Neural progenitor cell (in vitro differentiated cells): ENCODE measurements at places on chromosomes 12 and 14. TPM values are rescaled to one million over a fixed set of nuclear protein-coding genes. Genes with fewer than 3 reads are reported as not detected.

The G2E3 gene
- total RNA-seq: 95.4 and 135 TPM in 2 replicates

The OTUB2 gene
- 6.8 and 9.6 TPM in 2 replicates for total RNA-seq

The ARPC3 gene
- 356 and 363 TPM in 2 replicates for total RNA-seq

The FITM1 gene
- 0.77 and 1.2 TPM in 2 replicates for total RNA-seq

DNA sequence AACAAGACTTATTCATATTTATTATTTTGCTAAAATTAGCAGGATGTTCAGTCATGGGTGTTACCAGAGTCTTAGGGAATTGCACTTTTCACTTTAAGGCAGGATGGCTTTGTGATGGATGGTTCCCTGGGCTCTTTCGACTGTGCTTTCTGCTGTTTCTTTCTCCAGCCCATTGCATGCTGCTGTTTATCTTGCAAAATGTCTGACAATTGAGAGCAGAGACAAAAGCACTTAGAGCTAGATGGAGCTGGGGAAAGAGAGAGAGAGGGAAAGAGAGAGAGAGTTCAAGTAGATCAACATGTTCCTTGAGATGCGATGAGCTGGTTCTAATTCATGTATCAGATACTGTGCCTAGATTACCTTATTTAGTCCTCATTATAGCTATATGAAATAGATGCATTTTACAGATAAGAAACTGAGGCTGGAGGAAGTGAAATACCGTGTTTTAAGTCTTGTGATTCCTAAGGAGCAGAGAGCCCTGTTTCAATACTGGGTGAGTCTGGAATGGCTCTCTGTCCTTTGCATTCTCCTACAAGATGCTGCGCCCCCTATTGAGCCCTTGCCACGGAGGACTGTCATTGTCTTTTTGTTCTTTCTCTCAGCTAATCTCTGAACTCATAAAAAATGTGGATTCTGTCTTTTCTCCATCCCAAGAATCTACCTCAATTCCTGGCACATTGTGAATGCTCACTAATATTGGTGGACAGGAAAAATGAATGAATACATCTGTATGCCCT lies 227.9 kb downstream of the ALG10B start:
- DNase-seq: peak; percentile 68
- no peak overlapping the region for H3K4me3 ChIP-seq
- H3K4me1 ChIP-seq: peaks cover 16% of the 10 kb centered on the region
- H3K27ac ChIP-seq: no peak overlapping the region

DNA sequence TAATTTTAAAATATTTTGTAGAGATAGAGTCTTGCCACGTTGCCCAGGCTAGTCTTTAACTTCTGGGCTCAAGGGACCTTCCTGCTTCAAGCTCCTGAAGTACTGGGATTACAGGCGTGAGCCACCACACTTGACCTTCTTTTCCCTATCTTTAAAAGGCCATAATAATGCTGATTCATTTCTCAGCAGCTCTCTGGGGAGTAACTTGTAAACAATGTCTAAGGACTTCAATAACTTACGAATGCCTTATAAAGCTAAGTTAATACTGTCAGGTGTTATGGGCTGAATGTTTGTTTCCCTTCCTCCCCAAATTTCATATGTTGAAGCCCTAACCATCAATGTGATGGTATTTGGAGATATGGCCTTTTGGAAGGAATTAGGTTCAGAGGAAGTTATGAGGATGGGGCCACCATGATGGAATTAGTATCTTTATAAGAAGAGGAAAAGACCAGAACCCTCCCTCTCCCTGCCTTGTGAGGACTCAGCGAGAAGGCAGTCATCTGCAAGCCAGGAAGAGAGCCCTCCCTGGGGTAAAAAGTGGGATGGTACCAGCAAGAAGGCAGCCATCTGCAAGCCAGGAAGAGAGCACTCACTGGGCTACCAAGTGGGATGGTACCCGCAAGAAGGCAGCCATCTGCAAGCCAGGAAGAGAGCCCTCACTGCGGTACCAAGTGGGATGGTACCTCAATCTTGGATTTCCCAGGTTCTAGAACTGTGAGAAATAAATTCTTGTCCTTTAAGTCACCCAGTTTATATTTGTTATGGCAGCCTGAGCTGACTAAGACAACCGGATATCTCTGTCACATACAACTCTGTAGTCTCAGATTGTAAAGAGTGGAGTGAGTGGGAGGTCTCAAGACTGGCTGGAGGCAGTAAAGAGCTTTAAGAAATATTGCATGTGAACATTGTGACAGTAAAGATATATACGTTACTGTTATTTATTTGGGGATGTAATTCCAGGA lies 16.3 kb upstream of the YBX3 start:
- no peak overlapping the region for H3K27ac ChIP-seq
- no peaks in the 10 kb centered on the region for H3K27me3 ChIP-seq
- DNase-seq: no peak
- H3K36me3 ChIP-seq: no peaks in the 10 kb centered on the region
- H3K4me1 ChIP-seq: no peaks in the 10 kb centered on the region

- no peaks in the 10 kb centered on the region for H3K27me3 ChIP-seq
- no peak overlapping the region for H3K27ac ChIP-seq
- H3K4me3 ChIP-seq: no peak overlapping the region
- peaks cover 8% of the 10 kb centered on the region for H3K36me3 ChIP-seq
Measured at GRCh38 chr14:35855876-35856481, 29.8 kb downstream of the BRMS1L start.

GRCh38 chr12:68438601-68439000 lies 106.4 kb upstream of the MDM1 start:
- H3K36me3 ChIP-seq: no peaks in the 10 kb centered on the region
- no peak overlapping the region for H3K27ac ChIP-seq
- H3K4me1 ChIP-seq: peaks cover 20% of the 10 kb centered on the region
- no peak for DNase-seq

DNA sequence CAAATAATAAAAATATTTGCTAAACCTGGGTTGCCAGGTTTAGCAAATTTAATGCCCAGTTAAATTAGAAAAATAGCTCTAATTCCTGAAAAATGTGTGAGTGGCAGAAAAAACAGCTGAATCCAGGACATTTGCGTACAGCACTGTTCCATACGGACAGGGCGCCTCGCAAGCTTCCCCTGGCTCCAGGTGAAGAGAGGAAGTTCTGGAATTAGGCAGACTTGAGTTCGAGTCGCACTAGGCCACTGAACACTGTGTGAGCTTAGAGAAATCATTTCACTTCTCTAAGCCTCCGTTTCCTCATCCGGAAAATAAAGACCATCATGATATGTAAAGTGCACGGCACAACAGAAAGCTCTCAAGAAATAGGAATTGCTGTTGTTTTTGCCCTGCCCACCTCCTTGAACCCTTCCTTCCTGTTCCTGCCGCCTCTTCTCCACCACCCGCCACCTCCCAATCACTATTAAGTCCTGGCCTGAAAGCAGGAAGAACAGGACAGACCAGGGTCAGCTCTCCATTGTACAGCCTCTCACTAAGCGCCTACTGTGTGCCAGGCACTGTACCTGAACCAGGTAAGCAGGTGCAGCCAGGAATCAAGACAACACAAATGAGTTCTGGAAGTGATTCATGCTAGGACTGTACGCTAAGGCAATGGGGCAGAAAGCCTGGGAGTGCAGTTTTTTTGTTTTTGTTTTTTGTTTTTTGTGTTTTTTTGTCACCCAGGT lies 763 bp upstream of the PHETA1 start:
- peaks cover 23% of the 10 kb centered on the region for H3K27me3 ChIP-seq
- H3K36me3 ChIP-seq: no peaks in the 10 kb centered on the region
- DNase-seq: no peak
- H3K4me1 ChIP-seq: peaks cover 6% of the 10 kb centered on the region
- no peak overlapping the region for H3K27ac ChIP-seq
- H3K4me3 ChIP-seq: peak overlapping the region; percentile 66

DNA sequence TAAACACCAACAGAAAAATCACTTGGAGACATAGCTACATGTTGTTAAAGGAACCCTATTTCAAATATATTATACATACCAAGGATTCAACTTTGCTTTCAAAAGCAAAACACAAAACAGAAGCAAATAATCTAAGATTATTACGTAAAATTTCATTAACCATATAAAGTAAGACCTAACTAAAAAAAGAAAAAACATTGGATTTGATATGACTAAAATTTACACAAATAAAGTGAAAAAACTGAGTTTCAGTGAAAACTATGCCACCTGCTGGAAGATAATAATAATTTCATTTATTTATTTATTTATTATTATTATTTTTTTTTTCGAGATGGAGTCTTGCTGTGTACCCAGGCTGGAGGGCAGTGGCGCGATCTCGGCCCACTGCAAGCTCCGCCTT lies 45.2 kb downstream of the WDHD1 start:
- no peaks in the 10 kb centered on the region for H3K4me1 ChIP-seq
- H3K27ac ChIP-seq: no peak overlapping the region
- H3K27me3 ChIP-seq: no peaks in the 10 kb centered on the region
- DNase-seq: no peak

DNA sequence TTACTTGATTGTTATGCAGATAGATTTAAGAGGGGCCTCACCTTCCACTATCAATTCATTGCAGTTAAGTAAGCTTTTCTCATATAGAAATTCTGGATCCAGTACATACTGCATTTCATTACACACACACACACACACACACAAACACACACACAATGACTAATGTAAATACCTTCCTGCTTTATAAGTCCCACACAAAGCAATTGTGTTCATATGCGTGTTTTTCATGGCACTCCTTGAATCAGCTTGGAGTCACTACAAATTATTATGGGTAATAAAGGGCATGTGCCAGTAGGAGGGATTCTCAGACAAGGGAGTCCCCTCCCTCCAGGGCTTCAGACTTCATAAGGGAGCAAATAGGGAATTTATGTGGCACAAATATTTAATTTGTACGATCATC lies 4.5 kb downstream of the MIPOL1 start:
- H3K27me3 ChIP-seq: no peaks in the 10 kb centered on the region
- DNase-seq: no peak
- no peaks in the 10 kb centered on the region for H3K36me3 ChIP-seq
- no peak overlapping the region for H3K27ac ChIP-seq
- H3K4me3 ChIP-seq: no peak overlapping the region
- no peaks in the 10 kb centered on the region for H3K4me1 ChIP-seq

DNA sequence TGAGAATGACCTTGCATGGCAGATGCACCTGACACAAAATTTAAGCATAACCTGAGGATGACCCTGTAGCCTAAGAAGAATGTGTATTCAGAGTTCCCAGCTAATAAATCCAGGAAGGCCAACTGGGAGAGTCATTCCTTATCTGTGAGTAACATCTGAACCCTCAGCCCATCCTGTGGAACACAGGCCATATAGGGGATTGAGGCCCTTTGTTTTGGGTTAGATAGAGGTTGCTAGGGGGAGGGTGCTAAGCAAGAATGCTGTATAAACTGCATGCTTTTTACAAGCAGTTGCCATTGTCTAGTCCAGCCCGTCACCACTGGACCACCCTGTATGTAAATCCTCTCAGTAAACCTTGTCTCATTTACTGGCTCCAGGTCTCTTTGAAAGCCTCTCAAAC lies 77.0 kb downstream of the BICD1 start:
- H3K27me3 ChIP-seq: no peaks in the 10 kb centered on the region
- peak; percentile 23 for DNase-seq
- H3K4me1 ChIP-seq: peaks cover 13% of the 10 kb centered on the region
- H3K36me3 ChIP-seq: no peaks in the 10 kb centered on the region
- H3K27ac ChIP-seq: no peak overlapping the region
- H3K4me3 ChIP-seq: no peak overlapping the region

DNA sequence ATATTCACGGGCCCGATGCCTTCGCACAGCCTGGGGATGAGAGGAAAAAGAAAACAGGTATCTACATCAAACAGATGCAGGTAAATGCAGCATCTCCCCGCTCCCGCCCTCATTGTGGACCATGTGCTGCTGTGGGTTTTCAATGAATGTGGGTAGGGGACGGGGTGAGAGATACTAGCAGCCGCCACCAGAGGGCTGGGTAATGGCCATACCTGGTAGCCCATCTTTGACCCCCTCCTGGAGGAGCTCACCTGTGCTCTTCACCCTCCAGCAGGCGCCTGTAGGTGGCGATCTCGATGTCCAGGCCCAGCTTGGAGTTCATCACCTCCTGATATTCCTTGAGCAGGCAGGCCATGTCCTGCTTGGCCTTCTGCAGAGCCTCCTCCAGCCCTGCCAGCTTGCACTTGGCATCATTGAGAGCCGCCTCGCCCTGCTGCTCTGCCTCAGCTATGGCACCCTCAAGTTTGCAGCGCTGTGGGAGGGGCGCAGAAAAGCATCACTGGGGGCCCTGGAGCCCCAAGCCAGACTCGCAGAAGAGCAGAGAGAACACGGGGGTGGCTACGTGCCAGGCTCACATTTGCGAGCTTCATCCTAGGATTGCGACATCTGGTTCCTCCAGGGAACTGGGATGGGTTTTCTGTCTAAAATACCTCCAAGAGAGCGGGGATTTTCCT lies 10.2 kb downstream of the KRT82 start:
- no peak overlapping the region for H3K4me3 ChIP-seq
- no peaks in the 10 kb centered on the region for H3K36me3 ChIP-seq
- H3K27ac ChIP-seq: no peak overlapping the region
- no peaks in the 10 kb centered on the region for H3K27me3 ChIP-seq
- H3K4me1 ChIP-seq: no peaks in the 10 kb centered on the region

GRCh38 chr14:75879031-75879430 lies 102.8 kb downstream of the TGFB3 start:
- H3K36me3 ChIP-seq: no peaks in the 10 kb centered on the region
- DNase-seq: no peak
- H3K27ac ChIP-seq: no peak overlapping the region
- H3K27me3 ChIP-seq: no peaks in the 10 kb centered on the region
- H3K4me1 ChIP-seq: no peaks in the 10 kb centered on the region

- DNase-seq: no peak
- no peaks in the 10 kb centered on the region for H3K27me3 ChIP-seq
- H3K36me3 ChIP-seq: no peaks in the 10 kb centered on the region
- no peaks in the 10 kb centered on the region for H3K4me1 ChIP-seq
Measured at GRCh38 chr14:85934886-85935254, 404.9 kb downstream of the FLRT2 start.

DNA sequence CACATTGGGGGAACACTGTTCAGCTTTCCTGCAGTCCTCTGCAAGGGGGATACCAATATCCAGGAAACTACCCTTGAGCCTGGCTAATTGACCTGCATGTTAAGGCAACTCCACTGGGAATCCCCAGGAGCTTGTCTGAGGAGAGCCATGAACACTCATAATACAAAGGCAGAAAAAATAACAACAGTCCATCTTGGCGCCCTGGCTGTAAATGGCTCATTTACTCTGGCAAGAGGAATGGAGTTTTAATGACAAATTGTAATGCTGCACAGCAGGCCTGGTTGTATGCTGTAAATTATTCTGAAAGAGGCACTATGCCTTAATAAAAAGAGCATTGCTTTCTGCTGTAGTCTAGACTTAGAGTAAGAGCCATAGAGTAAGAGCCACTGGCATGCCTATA lies 58.3 kb downstream of the SLC8A3 start:
- DNase-seq: no peak
- H3K4me3 ChIP-seq: no peak overlapping the region
- H3K27me3 ChIP-seq: no peaks in the 10 kb centered on the region
- H3K4me1 ChIP-seq: no peaks in the 10 kb centered on the region
- H3K27ac ChIP-seq: no peak overlapping the region
- no peaks in the 10 kb centered on the region for H3K36me3 ChIP-seq
